ENCODE measurements at places on chromosomes 5 and 9.

- no peak for DNase-seq
Observed at GRCh38 chr5:11386398-11386797, 517.8 kb downstream of the CTNND2 start.

DNA sequence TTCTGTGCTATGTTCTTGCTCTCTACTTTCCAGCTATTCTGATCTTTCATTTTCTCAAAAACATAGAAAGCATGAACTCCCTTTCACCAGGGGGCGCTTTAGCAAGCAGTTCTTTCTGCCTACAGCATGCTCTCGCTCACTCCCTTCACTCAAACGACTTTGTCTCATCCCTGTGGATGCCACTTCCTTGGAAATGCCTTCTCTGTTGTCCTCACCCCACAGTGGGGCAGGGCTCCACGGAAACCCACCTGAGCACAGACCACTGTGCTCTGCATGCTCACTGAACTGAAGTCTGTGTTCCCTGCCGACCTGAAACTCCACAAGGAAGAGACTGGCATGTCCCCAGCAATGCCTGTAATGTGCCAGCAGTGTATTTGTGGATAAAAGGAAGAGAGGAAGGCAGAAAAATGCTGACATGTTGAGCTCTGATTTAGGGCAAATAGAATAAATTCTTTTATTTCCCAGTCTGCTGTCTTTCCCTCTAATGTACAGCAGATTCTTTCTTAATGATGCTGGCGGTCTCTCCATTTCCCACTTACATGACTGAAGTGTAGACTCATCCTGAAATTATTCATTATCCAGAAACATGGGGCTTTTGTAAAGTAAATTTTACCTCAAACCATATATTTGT lies 4.9 kb upstream of the ROR2 start:
- no peak for DNase-seq

- no peak for DNase-seq
Observed at GRCh38 chr9:5562806-5563416, 52.6 kb downstream of the PDCD1LG2 start.

- DNase-seq = no peak
Observed at GRCh38 chr9:107161338-107161737, 121.7 kb upstream of the RAD23B start.

DNA sequence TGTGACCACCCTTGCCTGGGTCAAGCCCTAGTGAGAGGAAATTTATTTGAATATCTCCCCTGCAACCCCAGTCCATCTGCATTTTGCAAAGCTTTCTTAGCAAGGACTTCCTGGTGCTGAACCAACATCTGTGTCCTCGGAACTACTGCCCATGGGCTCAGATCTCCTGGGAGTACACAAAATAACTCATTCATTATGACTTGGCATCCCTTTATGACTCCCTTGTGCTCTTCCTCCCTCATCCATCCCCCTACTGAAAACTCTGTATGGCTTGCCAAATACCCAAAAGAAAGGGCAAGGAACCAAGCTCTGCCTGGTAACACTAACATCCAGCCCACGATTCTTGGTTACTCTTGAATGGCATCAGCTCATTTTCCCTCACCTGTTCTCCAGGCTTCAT lies 368.5 kb downstream of the NTRK2 start:
- DNase-seq = no peak

GRCh38 chr9:73152543-73152844 lies 829 bp downstream of the ANXA1 start:
- no peak for DNase-seq
